ENCODE measurements at places on chromosomes 11 and 22.

GRCh38 chr11:17683377-17684161, 35.8 kb upstream of the MYOD1 start:
- DNase-seq: no peak

DNA sequence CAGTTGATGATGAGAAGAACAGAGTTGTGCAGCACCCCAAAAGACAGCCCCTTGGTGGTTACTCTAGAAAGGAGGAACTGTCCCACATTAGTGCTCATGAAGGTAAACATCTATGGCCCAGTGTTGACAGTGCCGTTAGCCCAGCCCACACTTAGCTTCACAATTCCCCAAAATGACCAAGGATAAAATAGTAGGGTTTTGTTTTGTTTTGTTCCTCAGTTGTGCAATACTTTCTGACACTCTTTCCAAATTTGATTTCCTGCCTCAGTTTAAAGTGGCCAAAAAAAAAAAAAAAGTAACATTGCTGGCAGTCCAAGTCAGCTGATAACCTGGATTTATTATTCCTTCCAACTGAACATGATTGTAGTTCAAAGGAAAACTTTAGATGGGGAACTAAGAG, 269.4 kb downstream of the TMEM135 start:
- DNase-seq: no peak

DNA sequence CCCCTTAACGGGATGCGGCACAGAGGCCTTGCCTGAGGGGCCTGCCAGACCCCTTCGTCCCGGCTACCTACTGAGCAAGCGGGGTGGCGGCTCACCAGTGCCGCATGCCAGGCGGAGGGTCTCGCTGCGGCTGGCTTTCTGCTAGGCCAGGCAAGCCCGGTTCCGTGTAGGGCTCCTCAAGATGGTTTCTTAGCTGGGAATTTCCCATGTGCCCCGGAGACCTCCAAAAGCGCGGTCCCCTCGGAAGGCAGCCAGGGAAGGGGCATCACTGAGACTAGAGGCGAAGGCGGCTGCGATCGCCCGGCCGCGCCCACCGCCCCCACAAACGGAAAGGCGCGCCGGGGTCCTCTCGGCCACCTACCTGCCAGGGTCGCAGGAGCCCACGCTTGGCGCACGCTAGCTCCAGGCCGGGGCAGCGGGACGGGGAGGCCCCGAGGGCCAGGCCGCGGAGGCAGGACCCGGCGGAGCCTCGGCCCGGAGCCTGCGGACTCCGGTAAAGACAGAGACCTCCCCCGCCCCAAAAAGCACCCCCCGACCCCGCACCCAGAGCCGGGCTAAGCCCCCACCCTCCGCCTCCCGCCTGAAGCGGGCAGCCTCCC, 23.8 kb downstream of the MICAL3 start:
- no peak for DNase-seq

DNA sequence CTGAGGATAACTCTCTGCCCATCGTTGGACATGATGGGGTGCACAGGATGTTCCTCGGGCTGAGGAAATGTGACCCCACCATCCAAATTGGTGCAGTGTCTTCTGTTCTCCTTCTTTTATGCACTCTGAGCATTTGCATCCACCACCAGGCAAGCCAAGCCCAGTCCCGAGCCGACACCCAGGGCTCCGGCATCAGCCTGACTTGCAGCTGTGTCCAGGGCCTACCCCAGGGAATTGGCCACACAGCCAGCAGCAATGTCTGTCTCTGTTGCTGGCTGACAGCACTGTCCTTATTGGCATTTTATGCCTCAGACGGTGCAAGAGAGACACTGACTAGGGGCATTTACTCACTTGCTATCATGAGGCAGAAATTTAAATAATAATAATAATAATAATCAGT, 25.4 kb upstream of the CPT1A start:
- no peak for DNase-seq

GRCh38 chr11:71580057-71581003, 2.3 kb downstream of the KRTAP5-11 start:
- peak; percentile 81 for DNase-seq

GRCh38 chr11:75195167-75195962, 44.5 kb downstream of the SLCO2B1 start:
- DNase-seq: peak; percentile 7

- DNase-seq: peak; percentile 39
Measured at GRCh38 chr11:106014620-106015019, 7.4 kb downstream of the MSANTD4 start.

DNA sequence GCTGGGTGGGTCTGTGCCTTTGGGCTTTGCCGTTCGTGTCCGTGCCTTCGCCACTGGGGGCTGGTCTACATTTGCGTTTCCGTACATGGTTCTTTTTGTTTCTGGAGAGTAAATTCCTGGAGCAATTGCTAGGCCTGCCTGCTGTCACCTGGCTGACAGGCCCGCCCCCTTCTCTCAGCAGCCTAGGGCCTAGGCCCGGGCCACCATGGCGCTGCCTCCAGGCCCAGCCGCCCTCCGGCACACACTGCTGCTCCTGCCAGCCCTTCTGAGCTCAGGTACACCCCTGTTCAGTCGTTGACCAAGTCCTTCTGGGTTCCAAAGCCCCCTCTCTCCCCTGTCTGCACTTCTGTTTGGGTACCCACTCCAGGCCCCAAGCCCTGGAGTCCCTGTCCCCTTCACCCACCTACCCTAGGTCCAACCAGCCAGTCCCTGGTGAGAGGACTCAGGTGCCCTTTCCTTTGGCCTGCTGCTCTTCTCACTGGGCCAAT, 649 bp downstream of the TMEM25 start:
- peak; percentile 30 for DNase-seq

DNA sequence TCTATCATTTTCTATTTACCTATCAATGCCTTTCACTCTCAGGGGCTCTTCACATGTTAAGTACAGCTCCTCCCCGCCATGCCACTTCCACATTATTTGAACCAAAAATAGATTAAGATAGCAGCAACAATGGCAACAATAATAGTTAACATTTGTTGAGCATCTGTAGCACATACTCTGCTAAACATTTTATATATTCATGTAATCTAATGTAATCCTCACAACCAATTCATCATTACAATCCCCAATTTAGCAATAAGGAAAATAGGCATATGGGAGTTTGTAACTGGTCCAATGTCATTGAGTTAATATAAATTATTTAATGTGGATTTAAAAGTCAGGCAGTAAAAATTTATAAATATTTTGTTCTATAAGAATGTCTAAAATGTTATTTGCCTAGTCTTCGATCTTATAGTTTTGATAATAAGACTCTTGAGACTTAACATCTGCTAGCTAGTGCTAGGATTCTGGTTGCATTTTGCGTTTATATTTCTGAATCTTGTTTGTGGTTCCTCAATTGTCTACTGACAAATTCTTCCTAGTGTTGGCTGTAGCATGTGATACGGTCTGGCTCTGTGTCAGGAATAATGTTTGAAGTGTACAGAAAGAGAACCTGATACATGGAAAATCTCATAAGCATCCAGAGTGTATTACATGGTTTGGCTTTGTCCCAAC, 621.5 kb upstream of the LUZP2 start:
- no peak for DNase-seq

DNA sequence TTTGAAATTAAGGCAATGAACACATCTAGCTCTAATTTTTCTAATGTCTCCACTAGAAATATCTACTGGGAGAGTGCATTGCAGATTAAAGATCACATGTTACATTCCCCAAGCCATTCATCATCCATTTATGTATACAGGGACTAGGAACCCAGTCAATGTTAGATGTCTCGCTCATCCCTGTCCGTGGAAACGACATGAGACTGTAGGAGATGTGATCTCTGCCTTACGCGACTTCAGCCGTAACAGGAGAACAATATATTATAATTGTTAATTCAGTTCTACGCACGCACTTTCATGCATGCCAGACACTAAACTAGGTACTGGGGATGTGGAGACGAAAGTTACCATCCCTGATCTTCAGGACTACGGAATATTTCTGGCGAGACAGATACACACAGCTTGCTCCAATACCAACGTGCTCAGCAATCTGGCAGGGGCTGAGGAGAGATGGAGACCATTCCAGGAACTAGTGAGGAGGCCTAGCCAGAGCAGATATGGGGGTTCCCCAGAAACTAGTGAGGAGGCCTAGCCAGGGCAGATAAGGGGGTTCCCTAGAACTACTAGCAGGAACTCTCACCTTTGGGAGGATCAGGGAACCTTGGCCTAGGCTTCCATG, 706 bp downstream of the DCPS start:
- DNase-seq: no peak

GRCh38 chr11:60889869-60890311, 16.5 kb downstream of the PRPF19 start:
- no peak for DNase-seq

DNA sequence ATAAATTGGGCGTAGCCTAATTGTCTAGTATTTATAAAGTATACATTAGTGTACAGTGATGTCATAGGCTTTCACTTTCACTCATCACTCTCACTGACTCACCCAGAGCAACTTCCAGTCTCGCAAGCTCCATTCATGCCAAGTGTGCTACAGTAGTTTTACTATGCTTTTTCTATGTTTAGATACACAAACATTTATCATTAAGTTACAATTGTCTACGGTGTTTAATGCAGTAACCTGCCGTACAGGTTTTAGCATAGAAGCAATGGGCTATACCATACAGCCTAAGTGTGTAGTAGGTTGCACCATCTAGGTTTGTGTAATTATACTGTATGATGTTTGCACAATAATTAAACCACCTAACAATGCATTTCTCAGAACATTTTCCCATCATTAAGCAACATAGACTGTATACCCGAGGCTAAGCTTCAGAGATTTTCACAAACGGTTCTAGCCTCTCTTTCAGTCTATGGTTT, 17.5 kb downstream of the OR9G1 start:
- no peak for DNase-seq

DNA sequence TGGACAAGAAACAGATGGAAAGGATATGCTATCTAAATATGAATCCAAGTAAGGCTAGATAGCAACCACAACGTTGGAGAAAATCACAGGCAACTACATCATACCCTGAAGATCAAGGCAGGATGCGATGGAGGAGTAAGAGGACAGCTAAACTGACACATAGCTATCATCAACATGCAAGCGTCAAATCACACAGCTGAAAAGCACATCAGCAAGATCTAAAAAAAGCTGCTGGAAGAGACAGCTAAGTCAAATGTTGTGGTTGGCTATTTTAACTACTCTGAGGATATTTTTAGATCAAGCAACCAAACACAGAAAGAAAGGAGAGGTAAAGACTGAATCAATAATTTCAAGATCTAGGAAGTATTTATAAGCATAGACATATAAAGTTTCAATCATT, 466.9 kb downstream of the BRD1 start:
- no peak for DNase-seq

DNA sequence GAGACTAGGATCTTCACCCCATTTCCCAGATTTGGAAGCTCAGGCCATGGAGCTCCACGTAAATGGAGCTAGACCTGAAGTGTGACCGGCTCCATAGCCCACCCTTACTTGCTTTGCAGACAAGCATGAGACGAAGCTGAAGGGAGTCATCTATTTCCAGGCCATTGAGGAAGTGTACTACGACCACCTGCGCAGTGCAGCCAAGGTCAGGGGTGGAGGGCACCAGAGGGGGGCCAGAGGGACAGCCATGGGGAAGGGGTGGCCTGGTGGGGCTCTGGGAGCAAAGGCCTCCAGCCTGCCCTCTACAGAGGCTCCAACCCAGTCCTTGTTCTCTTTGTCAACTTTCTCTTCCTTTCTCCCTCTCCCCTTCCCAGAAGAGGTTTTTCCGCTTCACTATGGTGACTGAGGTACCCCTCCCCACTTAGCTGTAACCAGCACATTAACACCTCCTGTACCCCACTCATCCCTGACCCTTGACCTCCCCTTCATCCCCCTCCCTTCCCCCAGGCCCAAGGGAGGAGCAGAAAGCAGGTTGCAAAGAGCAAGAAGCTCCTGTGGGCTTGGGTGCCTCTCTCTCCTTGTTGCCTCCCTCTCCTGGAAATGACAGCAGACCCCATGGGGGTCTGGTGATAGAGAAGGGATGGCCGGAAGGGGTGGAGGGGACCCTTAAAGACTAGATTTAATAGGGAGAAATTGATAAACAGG, 23.8 kb downstream of the TREH start:
- DNase-seq: no peak

GRCh38 chr11:56846631-56847576, 98.4 kb upstream of the OR9G4 start:
- DNase-seq: no peak

DNA sequence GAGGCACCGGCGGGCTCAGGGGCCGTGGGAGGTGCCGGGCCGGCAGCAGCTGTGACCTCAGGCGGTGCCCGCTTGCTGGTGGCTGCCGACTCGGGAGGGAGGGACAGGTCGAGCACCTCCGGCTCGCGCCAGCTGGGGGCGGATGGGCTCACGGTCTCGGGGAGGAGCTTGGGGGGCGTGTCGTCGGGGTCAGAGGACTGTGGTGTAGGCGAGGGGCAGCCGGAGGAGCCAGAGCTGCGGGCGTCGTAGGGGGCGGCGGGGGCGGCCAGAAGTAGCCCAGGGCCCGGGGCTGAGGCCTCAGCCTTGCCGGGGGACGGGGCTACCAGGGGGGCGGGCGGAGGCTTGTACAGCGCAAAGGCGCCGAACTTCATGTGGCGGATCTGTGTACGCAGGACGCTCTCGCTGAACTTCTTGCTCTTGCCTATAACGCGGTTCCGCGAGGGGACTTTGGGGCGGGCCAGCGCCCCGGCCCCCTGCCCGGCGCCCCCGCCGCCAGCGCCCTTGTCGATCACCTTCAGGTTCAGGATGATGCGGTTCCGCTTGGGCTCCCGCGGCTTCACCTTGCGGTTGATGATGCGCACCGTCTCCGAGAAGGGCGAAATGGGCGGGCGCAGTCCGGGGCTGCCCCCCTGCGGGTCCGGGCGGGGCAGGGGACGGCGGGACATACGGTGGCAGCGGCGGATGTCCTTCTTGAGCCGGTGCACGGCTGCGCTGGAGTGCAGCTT, 5.5 kb downstream of the CBX6 start:
- no peak for DNase-seq

- no peak for DNase-seq
Measured at GRCh38 chr11:1701091-1701807, 4.3 kb downstream of the KRTAP5-6 start.

GRCh38 chr11:109034339-109034696, 369.4 kb downstream of the DDX10 start:
- DNase-seq: no peak

- no peak for DNase-seq
Measured at GRCh38 chr22:25636323-25636722, 71.8 kb downstream of the GRK3 start.

DNA sequence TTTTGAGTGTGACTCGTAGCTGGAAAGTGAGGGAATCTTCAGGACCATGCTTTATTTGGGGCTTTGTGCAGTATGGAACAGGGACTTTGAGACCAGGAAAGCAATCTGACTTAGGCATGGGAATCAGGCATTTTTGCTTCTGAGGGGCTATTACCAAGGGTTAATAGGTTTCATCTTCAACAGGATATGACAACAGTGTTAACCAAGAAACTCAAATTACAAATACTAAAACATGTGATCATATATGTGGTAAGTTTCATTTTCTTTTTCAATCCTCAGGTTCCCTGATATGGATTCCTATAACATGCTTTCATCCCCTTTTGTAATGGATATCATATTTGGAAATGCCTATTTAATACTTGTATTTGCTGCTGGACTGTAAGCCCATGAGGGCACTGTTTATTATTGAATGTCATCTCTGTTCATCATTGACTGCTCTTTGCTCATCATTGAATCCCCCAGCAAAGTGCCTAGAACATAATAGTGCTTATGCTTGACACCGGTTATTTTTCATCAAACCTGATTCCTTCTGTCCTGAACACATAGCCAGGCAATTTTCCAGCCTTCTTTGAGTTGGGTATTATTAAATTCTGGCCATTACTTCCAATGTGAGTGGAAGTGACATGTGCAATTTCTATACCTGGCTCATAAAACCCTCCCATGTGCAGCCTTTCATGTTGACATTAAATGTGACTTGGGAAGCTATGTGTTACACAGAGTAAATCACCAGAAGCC, 11.0 kb downstream of the OR51E1 start:
- no peak for DNase-seq

- DNase-seq: no peak
Measured at GRCh38 chr22:44541671-44542319, 43.8 kb upstream of the RTL6 start.

All from COR-L47 (cell line).